ENCODE measurements at places on chromosomes 5 and 9.

GRCh38 chr5:148769941-148770340 is 56.5 kb upstream of the ADRB2 start:
- no peak for DNase-seq

DNA sequence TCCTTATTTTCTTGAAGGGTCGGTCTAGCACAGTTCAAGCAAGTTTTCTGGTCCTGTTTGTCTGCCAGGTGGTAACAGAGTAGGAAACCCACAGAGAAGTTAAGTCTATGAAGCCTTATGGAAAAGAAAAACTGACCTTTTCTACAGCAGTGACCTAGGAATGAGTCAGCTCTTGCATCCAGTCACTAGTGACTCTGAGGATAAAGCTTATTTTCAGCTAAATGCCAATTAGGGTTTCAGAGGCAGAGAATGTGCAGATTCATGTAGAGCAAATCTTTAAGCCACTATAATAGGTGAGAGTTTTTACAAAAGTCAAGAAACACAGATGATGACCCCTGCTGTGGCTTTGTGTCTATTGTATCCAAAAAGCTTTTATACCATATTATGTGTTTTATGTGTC is 100.7 kb downstream of the CWC27 start:
- DNase-seq, result no peak

- no peak for DNase-seq
Observed at GRCh38 chr9:90547896-90548295, 94.7 kb downstream of the DIRAS2 start.

DNA sequence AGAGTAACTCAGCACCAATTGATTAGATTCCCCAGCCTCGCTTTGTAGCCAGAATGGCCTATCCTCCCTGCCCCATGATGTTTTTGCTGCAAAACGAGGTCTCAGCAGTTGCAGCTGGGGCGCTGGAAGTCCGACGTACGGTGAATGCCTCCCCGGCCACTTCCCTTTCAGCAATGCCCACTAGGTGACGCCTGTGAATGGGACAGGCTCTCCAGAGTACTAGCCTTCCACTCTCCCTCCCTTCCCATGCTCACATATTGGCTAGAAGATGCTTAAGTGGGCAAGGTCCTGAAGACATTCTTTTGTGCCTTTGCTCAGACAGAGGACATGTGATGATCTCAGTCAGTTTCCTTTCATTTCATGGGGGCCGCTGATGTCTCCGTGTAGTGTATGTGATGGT is 50.8 kb downstream of the DMRT2 start:
- DNase-seq, result peak; percentile 43

GRCh38 chr9:89484475-89485404 is 13.2 kb downstream of the SEMA4D start:
- DNase-seq, result no peak

Measured in mucosa of descending colon (tissue), 3 donors.